ENCODE measurements at places on chromosomes 3 and 15.

- no peak for DNase-seq
Observed at GRCh38 chr3:189710620-189711402, 79.6 kb downstream of the TP63 start.

DNA sequence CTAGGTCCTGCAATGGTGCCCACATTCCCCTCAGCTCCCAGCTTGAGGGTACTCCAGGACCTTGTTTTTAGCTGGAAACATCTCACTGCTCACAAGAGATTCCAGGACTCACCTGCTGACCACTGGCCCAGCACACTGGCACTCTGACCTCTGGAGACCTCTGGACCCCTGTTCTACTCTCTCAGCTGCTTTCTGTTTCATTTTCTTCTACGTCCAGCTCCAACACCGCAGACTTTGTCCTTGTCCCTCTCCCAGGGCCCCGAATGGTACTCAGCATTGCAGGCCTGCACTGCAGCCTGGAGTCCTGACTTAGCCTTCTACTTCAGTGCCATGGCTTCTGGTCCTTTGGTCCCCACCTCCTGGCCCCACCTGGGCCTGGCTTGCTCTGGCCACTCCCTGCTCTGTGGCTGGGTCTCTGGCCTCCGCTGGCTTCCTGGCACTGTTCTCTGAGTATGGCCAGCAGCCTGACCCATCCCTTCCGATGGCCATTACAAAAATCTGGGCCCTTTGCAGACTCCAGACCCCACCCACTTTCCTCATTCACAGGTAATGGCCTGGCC lies 27.9 kb downstream of the KY start:
- DNase-seq, result no peak

DNA sequence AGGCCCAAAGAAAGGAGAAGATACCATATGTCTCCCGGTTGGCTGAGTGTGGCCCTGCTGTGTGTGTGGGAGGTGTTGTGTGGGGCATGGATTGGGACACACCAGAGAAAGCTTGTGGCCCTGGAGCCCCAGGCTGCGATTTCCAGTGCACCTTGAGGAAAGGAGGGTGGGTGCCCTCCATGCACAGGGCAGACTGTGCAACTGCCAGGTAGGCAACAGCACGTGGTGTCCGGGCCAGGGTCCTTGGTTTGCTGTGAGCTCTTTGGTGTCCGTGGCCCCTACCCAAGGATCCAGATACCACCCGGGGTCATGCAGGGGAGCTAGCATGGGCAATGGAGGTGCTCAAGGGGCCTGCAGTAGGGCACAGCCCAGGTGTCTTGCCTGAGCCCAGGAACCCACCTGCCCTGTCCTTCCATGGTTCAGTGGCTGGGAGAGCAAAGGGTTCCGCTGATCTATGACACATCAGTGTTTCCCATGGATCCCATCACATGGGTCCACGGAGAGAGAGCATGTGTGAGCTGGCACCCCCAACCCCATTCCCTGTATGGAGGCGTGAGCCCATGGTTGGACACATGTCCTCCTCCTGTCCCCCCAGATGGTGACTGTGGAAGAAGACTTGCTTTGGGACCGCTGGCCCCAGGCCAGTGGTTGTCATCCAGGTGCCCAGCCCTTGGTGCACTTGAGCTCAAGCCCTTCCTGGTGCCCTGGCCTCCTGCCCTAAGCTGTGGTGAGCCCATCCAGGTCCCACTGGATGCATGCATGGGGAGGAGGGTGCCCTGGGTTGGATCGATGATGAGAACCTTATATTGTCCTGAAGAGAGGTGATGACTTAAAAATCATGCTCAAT lies 223.4 kb downstream of the SNRPN start:
- no peak for DNase-seq

DNA sequence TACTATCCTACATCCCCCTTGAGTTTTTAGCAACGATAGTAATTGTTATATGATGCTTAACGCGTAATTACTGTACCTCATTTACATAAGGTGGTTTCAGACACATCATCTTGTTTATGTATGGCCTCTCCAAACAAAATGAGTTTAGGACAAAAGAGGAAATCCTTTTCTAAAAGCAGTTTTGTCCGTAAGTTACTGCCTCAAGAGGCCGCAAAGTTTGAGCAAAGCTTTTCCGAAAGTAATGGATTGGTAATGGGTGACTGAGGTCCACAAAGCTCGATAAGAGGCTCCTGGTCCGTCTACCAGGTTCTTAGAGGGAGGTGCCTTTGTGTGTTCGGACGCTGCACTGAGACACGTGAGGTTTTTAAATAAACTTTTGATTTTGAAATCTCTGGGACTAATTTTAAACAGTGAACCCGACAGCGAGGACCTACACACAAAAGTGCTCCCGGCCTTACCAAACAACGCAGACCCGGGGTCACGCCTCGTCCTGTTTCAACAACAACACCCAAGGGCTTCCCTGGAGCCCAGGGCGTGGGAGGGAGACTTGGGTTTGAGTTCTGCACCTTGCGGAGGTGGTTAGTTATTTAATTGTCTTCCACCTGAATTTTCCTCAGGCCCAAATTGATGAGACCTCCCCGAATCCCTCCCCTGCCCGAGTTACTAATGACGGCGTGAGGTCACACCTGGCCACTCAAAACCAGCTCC lies 456 bp upstream of the C15orf61 start:
- no peak for DNase-seq

- DNase-seq, result no peak
Observed at GRCh38 chr3:12117473-12117872, 41.2 kb downstream of the TIMP4 start.

GRCh38 chr15:88802991-88803240 lies 320 bp upstream of the ACAN start:
- no peak for DNase-seq

- no peak for DNase-seq
Observed at GRCh38 chr3:66693461-66694031, 192.7 kb upstream of the LRIG1 start.

DNA sequence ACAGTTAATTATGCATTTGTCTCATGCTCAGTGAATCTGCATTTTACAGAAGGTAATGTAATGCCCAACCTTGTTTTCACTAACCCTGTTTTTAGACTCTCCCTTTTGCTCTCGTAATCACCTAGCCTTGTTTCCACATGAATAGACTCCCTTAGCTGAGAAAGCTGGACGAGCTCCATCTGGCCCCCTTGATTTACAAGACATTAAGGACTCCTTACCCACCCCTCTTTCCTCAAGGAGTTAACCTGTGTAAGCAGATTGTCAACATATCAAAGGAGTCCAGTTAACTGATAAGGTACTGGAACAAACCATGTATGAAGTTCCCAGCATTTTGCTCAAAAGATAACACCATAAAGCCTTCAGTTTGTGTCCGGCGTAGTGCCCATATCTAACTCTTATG lies 99.6 kb downstream of the VPS8 start:
- no peak for DNase-seq

DNA sequence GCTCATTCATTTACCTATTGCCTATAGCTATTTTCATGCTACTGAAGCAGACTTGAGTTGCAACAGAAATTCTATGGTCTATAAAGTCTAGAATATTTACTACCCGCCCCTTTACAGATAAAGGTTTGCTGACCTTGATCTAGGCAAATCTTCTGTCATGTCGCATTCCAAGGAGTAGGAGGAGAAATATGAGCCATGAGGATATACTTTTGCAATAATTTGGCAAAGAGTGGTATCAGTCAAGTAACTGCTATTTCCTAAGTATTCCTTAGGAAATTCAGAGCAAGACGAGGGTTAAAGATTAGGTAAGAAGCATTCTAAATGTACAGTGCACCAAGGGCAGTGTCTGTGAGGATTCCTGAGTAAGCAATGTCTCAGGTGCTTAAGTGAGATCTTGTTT lies 121.0 kb upstream of the NUDT16 start:
- no peak for DNase-seq

DNA sequence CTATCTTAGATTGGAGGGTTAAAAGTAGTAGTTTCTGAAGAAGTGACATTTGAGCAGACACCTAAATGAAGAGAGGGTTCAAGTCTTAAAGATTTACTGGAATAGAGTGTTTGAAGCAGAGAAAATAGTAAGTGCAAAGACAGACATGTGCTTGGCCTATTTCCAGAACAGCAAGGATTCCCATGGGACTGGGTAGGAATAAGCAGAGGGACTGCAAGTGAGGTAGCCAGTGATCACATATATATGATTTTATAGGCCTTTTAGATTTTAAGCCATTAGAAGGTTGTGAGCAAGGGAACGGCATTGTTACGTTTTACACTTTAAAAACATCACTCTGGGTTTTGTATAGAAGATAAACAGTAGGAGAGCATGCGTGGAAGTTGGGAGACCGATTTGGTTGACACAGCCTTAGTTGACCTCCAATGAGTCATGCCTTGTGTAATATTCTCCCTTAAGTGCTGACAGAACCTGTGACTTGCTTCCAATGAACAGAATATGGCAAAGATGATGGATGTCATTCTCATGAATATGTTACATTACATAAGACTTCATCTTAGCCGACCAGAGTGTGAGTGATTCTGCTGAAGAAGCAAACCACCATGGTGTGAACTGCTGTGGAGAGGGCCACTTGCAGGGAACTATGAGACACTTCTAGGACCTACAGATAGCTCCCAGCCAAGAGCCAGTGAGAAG lies 37.1 kb upstream of the SLC4A7 start:
- no peak for DNase-seq

GRCh38 chr3:177618873-177619733 lies 421.8 kb upstream of the TBL1XR1 start:
- no peak for DNase-seq

DNA sequence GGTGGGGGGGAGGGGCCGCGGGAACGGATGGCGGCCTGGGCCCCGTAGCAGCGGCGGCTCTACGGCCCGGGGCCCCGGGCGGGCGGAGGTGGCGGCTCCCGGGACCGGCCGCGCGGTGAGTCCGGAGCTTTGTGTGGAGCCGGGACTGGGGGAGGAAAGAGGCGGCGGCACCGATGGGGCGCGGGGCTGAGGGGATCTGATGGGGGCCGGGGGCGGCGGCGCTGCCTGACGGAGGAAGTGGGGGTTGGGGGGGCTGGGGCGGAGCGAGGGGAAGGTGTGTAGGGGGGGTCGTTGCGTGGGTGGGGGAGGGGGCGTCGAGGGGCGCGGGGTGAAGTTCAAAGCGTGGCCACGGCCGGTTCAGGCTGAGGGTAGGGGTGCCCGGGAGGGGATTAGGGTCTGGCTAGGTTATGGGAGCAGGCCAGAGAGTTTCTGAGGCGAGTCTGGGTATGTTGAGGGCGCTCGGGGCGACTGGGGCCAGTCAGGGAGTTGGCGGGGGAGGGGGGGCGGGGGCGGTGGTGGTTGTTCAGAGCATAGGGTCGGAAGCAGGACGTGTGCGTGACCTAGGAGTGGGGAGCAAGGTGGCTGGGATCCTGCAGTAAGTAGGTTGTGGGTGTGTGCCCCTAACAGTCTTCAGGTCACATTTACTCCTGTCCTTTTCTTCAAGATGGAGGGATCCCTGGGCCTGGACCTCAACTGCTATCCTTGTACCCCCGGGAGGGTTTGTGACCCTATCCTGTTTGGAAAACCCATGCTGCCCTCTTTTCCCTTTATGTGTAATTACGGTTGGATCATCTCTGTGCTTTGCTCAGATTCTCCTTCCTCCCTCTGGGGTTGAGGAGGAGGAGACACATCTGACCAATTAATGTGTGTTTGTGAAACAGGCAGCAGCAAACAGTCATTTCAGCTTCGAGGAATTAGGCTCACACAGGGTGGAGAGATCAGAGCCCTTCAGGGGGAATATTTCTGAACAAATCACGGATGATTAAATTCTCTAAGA lies 644 bp downstream of the ZNF609 start:
- peak; percentile 35 for DNase-seq

GRCh38 chr3:43273416-43273815 lies 12.9 kb upstream of the SNRK start:
- DNase-seq, result no peak

- DNase-seq, result no peak
Observed at GRCh38 chr3:197124713-197125112, 95.1 kb upstream of the MELTF start.

DNA sequence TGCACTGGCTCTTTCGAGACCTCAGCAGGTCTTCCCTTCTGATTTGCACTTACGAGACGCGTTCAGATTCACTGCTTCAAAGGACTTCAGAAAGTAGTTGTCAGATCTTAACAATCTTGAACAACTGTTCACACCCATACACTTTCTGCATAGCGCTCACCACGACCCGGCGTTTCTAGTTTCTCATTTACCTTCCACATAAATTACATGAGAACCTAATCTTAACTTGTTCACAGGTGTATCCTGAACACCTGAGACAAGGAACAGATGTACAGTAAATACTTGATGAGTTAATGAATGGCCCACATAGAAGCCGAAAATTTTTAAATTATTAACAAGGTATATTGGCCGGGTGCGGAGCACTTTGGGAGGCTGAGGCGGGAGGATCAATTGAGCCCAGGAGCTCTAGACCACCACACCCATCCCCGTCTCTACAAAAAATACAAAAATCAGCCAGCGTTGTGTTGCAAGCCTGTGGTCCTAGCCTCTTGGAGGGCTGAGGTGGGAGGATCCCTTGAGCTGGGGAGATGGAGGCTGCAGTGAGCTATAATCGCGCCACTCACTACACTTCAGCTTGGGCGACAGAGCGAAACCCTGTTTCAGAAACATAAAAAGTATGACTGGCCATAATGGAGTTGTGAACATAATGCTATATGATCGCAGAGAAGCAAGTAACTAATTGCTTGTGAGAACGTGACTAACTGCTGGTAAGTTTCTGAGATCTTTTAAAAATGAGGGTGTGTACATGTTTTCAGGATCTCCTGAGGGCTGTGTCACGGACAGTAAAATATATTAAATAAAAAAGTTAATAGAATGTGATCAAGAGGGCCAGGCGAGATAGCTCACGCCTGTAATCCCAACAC lies 984 bp upstream of the SMARCC1 start:
- no peak for DNase-seq

GRCh38 chr15:52018244-52018643 lies 775 bp upstream of the MAPK6 start:
- no peak for DNase-seq

DNA sequence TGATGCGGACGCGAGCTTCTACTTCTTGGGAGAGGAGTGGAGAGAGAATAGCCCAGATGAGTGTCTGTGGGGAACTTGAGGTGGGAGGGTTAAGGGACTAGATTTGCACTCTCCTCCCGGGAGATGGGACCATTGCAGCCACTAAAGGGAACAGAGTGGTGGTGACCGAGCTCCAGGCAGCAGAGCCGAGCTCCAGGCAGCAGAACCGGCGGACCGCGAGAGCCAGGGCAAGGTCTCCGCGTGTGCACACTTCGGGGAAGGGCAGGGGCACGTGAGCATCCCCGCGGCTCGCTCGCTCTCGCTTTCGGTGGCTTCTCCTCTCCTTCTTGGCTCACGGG lies 1.1 kb downstream of the IGDCC3 start:
- no peak for DNase-seq
